ENCODE measurements at places on chromosomes 4 and X.

- no peak for DNase-seq
Observed at GRCh38 chr4:140174543-140174942, 20.6 kb upstream of the MAML3 start.

DNA sequence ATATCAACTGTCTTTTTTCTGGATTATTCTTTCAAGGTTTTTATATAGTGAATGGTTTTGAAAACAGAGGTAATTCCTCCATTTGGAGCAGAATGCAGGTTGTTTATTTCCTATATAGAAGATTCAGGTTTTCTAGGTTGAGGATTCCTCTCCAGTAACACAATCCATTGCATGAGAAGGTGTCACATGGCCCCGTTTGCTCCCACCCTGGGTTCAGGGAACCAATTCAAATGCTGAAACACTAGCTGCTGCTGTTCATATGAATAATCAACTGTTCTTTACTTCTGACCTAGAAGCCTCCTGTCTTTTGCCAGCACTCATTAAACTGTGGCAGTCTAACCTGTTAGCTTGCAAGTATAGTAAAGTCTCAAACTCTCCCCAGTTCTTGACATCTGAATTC, 1316.9 kb upstream of the TENM3 start:
- DNase-seq, result no peak

DNA sequence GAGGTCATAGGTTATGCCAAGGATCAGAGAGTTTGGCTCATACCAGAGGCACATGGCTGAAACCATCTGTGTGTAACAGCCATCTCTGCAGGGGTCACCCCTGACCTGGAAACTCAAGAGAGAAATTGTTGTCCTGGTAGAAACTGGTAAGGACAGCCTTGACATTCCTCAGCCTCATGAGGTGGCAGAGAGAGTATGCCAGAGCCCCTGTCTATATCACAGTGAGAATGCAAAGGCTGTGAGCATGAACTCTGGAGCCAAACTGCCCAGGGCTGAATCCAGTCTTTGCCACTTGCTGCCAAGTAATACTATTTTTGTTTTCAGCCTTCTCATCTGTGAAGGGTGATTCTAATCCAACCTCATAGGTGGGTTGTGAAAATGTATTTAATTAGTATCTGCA, 37.1 kb upstream of the CCDC149 start:
- no peak for DNase-seq

DNA sequence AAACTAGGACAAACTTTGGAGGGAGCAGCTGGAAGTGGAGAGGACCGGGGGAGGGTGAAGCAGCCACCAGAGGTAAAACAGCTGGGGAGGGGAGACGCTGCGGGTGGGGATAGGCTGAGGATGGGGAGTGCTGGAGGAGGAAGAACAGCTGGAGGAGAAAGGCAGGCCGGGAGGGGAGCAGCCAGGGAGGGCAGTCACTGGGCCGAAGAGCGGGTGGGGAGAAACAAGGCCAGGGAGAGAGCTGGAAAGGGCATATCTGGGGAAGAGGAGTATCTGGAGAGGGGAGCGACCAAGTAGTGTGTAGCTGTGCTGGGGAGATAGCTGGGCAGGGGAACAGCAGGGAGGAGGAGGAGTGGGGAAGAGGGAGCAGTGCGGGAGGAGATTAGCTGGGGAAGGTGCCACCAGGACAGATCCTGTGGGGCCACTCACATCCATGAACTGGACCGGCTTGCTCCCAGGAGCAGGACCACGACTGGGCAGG, 2.7 kb downstream of the SLC38A5 start:
- no peak for DNase-seq

DNA sequence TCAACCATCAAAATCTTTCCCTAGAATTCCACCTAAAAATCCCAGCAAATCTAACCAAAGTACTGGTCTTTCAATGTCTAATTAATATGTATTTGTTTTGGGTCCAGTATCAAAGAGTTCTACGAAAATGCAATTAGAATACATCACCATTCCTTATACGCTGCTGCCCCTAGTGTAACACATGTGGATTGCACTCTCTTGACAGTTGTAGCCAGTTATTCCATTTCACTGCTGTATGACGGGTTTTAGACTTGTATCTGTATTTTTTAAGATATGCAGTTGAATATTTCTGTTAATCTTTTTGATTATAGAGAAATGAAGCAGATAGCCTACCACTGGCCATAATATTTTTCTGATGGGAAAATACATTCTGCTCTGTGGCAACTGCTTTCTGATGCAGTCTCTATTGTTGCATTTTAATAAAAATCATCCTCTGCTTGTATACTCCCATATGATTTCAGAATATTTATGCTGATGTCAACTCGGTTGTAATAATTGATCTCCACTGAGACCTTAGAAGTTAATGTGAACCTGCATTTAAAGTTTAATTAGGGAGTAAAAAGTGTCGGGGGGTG, 17.1 kb upstream of the PAGE2B start:
- DNase-seq, result peak; percentile 44

GRCh38 chr4:106362086-106362825, 6.3 kb downstream of the GIMD1 start:
- DNase-seq, result no peak

GRCh38 chr4:56186808-56187523, 200.3 kb downstream of the AASDH start:
- peak; percentile 16 for DNase-seq

GRCh38 chr4:8070736-8071718, 87.6 kb downstream of the ABLIM2 start:
- no peak for DNase-seq

GRCh38 chr4:4591071-4591470, 49.2 kb upstream of the STX18 start:
- no peak for DNase-seq

DNA sequence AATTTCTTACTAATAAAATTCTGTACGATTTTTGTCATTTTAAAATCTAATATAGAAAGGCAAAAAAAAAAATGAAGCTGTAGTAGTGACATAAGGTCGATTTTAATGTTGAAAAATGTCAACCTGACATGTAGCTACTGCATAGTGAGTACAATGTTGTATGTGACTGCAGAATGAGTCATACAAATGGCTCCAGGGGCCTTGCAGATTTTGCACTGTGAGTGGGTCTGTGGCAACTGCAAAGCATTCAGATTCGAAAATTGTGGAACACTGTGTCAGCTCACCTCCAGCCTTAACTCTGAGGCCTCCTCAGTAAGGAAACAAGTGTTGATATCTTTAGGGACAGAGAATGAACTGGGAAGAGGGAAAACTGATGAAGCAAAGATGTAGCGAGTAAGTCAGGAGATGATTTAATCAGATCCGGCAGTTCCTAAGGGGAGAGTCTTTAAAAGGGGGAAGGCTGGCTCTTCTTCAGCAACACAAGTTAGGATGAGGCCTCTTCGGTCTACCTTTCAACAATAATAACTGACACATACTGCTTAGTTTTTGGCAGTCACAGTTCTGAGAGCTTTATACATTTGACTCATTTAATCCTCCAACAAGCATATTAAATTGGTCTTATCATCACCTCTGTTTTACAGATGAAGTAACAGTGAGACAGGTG, 24.9 kb downstream of the TKTL2 start:
- DNase-seq, result no peak

DNA sequence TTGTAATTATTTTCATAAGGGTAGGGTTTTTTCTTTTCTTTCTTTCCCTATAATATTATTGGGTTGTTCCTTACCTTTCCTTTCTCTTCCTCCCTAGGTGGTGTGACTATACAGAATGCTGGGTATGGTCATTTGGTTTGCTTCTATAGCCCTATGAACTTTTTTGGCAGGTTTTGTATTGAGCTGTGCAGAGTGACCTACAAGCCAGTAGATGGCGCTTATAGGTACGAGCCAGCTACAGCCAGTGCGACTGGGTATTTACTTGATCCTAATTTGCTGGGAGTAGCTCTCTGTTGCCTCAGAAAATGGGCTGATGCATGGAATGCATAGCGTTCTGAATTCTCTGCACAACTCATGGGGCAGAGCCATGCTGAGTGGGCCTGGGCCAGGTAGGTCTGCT, 423.3 kb downstream of the MAGEE1 start:
- DNase-seq, result peak; percentile 10

DNA sequence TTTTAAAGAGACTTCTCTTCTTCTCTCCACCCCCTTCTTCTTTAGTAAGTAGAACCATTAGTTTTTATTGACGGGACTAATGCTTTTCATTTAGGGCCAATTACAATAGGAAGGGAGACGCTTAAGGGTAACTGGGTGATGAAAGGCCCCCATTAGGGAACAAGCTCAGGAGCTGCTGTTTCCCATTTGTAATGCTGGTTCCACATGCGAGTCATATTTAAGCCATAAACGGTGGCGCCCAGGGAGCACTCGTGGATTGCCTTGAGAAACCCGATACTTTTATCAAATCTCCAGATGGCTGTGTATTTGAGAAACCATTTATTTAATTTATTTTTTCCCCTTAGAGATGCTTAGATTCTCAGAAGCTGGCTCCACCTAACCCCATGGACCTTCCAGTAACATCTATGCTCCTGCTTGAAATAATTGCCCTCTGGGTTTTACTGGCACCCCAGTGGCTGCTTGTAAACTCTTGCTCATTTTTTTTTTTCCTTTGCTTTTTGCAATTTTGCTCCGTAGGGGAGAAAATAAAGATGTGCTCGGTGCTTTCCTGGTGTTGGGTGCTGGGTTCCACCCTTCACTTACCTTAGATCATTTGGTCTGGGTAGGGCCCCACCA, 124.2 kb upstream of the MSX1 start:
- no peak for DNase-seq

- DNase-seq, result no peak
Observed at GRCh38 chrX:24168807-24169206, 19.3 kb downstream of the ZFX start.

DNA sequence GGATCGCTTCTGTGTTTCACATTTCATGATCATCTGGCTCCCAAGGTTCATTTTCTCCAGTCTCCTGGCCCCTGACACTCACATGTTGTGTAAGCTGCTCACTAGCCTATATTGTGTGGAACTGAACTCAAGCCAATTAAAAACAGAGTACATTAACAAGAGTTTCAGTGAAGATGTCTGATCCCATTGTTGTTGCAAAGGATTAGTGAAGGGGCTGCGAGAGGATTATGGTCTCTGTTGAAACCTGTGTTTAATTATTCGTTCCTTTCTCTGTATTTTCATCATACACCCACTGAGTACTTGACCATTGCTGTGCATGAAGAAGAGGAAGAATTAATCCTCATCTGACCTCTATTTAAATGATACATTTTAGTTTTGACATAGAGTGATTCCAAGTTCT, 54.7 kb downstream of the AFF2 start:
- DNase-seq, result no peak

DNA sequence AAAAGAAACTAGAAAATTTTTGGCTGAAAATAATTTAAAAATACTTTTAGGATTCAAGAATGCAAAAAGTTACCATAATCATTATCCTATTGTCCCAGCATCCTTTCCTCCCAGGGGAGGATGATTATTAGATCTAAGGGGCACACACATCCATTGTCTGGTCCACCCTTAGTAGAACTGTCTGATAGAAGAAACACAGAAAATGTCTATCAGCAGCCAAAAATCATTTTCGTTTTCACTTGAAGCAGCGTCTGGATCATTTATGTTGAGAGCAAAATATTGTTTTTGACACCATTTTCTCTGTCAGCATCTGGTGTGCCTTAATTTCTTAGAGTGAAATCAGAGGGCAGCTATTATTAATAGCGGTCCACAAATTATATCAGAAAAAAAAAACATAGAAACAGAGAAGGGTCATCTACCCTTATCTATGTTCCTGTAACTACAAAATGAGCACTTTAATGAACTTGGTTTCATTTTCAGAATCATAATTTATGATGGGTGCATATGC, 446.3 kb downstream of the TRAM1L1 start:
- DNase-seq, result no peak

- no peak for DNase-seq
Observed at GRCh38 chr4:10703156-10703555, 18.6 kb upstream of the CLNK start.

DNA sequence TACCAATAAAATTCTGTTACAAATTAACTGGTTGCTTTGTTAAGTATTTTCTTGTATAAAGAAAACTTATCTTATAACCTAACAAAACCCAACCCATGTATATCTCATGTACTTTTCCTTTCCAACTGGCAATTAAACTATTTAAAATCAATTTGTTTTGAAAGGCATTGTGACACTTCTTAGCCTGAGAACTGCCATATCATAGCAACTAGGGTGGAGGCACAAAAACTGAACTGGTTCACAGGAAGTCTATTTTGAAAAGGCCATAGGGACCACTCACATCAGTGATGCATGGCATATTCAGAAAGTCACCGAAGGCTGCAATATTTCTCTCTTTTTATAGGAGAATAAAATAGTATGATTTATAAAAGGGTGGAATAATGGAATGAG, 40.5 kb upstream of the ARSJ start:
- no peak for DNase-seq

- no peak for DNase-seq
Observed at GRCh38 chr4:56164907-56165306, 216.2 kb downstream of the CEP135 start.

- no peak for DNase-seq
Observed at GRCh38 chr4:138852681-138853080, 162.9 kb upstream of the NOCT start.

DNA sequence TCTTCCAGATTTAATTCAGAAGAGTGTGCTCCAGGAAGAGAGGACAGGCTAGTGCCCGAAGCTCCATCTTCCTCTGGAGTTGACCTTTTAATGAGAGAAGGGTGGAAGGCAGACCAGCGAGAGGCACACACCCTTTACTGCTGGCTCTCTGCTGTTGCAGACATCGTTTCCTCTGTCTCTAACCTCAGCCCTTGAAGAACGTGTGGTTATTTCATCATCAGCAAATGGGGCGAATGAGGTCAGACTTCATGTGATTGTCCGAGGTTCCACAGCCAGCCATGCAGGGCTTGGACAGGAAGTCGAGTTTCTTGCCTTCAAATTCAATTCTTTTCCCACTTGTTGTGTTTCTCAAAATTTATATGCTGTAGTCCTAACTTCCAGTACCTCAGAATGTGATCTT, 155.2 kb upstream of the MSX1 start:
- no peak for DNase-seq

GRCh38 chr4:40576651-40577480, 52.8 kb downstream of the RBM47 start:
- DNase-seq, result no peak

DNA sequence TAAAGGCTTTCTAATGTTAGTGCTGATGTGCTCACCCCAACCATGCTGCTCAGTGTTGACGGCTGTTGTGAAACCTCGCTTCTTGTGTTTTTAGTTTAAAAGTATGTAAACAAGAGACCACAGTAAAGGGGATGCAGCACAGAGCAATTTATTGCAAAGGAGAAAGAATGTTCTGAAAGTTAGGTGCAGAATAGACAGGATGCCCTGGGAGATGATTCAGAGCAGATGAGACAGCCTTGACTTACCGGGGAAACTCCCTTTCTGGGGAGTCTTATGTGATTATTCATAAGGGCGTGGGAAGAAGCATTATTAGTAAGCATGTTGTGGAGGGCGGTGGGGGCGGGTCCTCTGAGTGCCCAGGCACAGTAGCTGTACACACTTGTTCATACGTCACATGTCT, 47.7 kb downstream of the EVC start:
- no peak for DNase-seq

DNA sequence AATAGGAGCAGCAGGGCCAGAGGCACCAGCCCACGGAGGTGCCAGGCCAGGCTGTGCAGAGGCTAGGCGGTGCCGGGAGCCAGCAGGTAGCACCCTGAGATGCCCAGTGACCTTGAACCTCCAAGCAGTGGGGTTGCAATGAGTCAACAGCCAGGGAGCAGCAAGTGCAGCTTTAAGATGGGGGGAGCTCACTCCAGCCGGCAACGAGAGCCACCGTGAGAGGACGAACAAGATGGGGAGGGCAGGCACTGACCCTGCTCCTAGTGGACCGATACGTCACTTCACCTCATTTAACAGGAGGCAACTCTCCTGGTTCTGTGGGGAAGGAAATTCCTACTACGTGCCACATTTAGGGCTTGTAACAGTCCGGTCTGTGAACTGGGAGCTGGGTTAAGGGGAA, 4.8 kb downstream of the LETM1 start:
- peak; percentile 42 for DNase-seq

- no peak for DNase-seq
Observed at GRCh38 chrX:24902806-24903205, 113.0 kb downstream of the ARX start.
